ENCODE measurements at places on chromosomes 3 and 15.

DNA sequence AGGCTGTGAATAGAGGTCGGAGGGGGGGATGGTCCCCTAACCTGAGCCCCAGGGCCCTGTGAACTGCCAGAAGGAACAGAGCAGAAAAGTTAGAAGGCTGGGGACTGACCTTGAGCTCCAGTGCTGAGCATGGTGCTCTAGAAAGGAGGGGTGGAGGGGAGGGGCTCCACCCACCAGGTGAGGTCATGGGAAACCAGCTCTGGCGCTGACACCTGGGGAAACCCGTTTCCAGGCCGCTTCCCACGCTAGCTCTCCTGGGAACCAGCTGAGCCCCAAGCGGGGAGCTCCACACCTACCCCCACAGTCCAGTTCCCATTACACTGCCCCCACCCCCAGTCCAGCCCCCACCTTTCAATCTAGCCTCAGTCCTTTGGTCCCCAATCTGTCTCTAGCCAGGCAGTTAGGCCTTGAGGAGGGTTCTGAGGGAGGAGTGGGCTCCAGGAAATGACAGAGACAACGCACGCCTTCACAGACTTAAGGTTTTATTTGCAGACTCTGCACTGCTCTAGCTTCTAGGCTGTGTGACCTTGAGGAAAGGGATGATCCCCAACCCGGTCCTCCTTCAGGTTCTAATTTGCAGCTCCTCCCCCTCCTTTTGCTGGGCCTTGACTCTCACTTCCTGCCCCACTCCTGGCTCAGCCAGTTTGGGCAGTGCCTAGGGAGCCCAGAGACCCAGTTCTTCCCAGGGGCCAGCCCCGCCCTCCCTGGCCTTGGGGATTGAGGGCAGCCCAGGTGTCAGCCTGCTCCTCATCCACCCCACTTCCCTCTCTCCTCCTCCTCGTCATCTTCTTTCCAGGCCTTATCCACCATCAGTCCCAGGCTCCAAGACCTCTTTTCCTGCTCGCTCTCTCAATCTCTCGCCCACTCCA lies 2.1 kb downstream of the RHOV start:
- no peak for DNase-seq

GRCh38 chr3:52458770-52459545 lies 3.6 kb downstream of the NISCH start:
- no peak for DNase-seq

DNA sequence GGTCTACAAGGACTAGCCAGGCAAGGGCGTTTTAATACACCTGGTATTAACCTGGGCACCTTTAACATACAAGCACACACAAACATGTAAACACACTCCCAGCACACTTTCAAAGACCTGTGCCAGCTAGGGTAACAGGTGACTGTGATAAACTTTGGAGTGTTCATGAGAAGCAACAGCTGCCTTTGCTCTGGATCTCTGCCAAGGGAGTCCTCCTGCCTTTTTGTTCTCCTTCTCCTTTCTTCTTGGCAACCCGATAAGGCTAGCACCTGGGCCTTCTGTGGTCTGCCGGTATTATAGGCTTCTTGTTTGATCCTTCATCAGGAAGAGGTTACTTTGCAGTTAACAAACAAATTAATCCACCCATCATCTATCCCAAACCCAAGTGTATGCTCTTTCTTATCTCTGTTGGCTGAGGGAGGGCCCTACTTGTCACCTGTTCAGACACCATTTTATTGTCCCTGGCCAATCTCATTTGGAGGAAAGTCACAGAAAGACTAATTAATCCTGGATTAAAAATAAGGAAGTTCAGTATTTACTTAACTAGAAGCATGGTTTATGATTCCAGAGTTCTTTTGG lies at the start of gene RETNLB:
Gene RETNLB (minus strand): TSS at position 7 of the 579 bp plus-strand sequence. CDS start 225 bp downstream, outside the sequence.
- no peak for DNase-seq

DNA sequence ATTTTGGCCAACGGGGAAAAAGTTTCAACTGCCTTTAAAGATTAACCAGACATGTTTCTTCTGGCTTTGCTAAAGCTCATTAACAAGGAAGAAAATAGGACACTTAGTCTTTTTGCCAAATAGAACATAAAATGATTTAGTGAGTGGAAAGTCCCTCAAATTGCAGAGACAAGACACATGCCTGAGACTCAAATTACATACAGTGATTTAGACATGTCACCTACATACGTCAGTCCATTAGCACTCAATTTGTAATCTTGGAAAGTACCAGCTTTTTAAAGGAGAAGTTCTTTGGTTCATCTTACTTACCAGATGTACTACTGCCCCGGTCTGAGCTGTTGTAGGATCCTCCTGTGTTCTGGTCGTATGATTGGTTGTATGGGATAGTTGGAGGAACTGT lies 1134.2 kb downstream of the ROBO1 start:
- no peak for DNase-seq

GRCh38 chr15:39075311-39075710 lies 505.6 kb upstream of the THBS1 start:
- DNase-seq, result no peak

DNA sequence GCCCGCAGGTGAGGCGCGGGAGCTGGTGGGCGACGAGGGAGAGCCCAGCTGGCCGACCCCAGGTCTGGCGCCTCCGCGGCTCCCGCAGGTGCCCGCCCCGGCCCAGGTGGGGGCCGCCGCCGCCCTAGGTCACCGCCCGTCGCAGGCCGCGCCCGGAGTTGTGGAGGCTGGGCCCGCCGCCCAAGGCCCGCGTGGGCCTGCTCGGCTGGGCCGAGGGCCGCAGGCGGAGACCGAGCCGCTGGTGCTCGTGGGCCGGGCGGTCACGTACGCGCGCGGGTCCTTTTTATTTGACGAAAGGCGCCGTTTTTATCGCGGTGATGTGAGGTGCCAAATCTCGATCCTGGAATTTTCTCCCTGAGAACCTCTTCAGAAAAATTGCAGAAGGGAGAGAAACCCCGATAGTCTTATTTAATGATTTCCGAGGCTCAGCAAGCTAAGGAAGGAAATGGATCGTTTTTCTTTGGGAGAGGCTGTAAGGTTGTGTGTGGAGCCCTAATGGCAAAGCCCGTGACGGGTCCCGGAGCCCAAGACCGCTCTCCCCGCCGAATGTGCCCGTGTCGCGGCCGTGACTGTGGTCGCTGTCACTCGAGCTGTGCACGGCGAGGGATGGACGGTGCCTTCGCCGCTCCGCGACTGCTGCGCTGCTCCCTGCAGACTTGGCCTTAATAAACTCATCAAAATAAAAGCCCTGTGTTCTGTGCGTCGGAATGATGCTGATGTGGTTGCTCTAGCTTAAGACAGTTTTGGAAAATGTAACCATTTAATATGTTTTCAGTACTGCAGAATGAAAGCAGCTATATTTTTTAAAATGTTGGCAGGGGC lies 612 bp downstream of the APPL1 start:
- peak; percentile 55 for DNase-seq

DNA sequence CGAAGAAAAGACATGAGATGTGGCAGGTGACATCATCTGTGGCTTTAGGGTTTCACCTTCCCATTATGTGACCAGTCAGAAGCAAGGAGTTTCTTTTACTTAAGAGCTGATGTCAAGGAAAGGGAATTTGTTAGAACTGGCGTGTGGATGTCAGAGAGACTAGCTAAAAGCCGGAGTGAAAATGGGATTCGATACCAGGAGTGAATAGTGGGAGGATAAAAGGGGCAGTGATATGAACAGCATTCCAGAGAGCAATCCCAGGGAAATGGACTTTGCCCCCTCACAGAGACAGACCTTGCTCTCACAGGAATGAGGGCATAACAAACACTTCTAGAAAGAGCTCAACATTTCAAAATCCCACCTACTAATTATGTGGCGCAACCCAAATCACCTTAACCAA lies 5.9 kb upstream of the FMN1 start:
- DNase-seq, result no peak

GRCh38 chr15:68387381-68388143 lies 44.4 kb downstream of the ITGA11 start:
- no peak for DNase-seq

DNA sequence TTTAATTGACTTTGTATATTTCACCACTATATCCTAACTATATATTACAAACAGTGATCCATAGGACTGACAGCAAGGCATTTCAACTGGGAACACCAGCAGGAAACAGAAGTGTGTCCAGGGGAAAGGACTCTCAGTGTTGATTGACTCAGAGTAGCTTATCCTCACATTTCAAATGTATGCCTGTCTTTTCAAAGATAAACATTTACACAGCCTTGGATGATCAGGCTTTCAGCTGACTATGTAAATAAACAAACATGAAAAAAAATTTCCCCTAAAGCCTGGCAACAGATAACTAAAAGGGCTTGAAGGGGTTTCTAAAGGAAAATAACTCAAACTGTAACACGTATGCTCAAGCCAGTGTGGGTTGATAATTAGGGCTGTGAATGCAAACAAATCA lies 321.8 kb downstream of the TBC1D5 start:
- DNase-seq, result no peak

GRCh38 chr3:61134532-61134931 lies 116.7 kb downstream of the FHIT start:
- DNase-seq, result no peak

DNA sequence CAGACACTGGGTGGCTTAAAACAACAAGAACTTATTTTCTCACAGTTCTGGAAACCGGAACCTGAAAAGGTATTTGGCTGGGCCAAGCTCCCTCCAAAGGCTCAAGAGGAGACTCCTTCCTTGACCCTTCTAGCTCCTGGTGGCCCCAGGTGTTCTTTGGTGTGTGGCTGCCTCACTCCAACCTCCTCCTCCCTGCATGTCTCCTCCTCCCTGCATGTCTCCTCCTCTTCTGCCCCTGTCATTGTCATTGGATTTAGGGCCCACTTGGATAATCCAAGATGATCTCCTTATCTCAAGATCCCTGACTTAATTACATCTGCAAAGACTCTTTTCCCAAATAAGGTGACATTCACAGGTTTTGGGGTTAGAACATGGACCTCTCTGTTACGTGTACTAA lies 69.8 kb upstream of the MFGE8 start:
- no peak for DNase-seq

DNA sequence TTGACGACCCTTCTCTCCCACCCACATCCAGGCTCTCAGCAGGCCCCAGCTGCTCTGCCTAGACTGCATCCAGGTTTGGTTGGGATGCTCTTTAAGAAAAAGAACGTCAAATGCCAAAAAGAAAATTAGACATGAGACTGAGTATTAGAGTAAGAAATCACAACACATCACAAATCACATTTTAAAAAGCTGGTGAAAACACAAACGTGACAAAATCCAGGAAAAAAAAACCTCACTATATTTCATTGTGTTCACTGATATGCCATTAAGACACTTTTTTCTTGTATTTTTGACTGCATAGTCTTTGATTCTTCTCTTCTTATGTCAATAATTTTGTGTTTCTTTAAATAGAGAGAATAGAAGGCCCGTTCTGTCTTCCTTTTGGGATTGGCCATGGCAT lies 243.7 kb downstream of the TLE3 start:
- no peak for DNase-seq

DNA sequence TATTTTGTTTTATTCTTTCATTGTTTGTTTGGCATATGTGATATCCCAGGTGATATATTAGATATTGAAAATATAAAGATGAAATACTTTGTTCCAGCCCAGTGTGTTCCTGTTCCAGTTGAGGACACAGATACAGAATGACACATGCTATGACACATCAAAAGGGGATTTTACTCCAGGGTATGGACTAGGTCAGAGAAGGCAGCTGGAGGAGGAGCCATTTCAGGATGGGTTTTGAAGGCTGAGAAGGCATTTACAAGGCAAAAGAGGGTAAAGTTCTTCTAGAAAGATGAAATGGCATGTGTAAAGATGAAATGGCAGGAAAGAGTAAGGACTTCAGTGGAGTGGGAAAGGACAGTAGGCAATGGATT lies 163.8 kb downstream of the ZIC1 start:
- DNase-seq, result no peak

DNA sequence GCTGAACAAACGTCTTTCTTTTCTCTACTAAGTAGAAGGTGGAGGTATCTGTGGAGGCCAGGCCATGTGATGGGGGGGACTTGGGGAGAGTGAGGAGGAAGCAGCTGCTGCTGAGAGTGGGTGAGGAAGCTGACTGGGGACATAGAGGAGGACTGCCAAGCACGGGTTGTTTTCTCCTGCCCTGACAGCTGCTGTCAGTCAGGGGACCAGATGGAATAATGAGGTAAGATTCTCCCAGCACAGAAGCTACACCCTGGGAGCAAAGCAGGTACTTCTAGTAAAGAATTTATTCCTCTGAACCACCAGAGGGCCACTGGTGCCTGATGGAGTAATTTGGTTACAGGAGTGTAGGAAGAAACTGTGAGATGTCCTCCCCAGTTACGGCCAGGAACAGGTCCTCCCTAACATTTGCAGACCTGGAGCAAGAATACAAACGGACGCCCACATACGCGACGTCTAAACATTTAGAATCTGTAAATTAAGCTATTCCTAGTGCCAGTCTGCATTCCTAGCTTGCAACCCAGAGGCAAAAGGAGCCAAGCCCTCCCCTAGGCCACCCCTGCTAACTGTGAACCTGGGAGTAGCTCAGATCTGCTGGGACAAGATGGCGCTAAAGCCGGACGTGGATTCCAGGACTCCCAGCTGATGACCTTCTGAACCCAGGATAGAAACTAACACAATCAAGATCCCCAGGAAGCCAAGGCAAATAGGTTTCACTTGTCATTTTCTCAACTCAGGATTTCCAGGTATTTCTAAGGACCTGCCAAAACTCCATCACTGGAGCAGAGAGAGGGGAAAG lies 14.8 kb downstream of the CRYGS start:
- DNase-seq, result peak; percentile 26

GRCh38 chr3:25084016-25084415 lies 344.0 kb upstream of the RARB start:
- no peak for DNase-seq

DNA sequence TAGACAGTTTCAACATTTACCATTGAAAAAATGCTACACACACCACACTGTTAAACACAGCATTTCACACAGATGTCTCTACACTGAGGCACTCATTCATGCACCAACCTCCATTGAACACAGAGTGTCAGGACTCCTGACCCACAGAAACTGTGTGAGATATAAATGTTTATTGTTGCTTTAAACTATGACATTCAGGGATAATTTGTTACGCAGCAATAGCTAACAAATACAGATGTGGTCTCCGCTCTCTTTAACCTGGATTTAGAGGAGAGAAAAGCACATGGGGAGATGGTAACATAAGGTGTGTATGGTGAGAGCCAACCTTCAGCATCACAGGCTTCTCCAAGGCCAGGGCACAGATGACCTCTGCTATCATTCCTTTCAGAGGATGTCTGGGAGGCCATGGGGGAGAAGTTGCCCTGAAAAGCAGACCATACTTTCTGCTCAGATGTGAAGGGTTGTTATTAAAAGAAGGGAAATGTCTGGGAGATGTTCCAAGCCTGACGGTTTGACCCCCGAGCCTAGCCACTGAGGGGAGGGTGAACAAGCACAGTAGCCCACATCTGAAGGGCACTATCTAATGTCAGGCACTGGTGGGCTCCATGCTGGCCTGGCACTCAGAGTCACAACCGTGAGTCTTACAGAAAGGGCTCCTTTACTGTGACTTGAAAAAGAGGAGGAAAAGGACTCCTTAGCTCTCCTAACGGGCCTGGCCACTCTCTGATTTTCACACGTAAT lies 284.5 kb upstream of the TLE3 start:
- DNase-seq, result no peak

DNA sequence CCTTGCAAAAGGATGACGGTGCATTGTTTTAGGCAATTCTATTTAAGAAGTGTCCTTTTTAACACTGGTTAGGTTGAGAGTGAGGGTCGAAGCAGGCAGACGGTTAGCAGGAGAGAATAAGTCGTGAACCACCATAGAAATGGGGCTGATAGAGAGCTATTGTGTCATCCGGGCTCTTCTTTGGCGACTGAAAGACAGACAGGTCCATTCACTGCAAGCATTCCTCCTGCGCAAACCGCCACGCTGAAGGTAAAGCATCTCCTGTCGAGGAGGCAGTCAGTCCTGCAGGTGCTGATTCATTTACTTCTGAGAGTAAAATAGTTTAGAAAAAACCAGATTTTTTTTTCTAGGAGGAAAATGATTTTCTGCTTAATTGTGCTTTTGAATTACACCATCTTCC lies 1002.8 kb upstream of the NR2F2 start:
- DNase-seq, result no peak

Data from inflammatory macrophage (primary cell).